ENCODE measurements at places on chromosomes 6 and 20. TPM values are rescaled to one million over a fixed set of nuclear protein-coding genes. Genes with fewer than 3 reads are reported as not detected.

BMP6 gene
- 2.7 TPM for total RNA-seq

SLA2 gene
- 0.47 TPM for total RNA-seq

CPNE5 gene
- total RNA-seq: 20.4 TPM

MATN4 gene
- total RNA-seq: not detected

MYBL2 gene
- total RNA-seq: 0.84 TPM

SLC24A3 gene
- 0.62 TPM for total RNA-seq

FABP7 gene
- not detected for total RNA-seq

HDGFL1 gene
- total RNA-seq: not detected

PRL gene
- not detected for total RNA-seq

SLC17A1 gene
- not detected for total RNA-seq

DNA sequence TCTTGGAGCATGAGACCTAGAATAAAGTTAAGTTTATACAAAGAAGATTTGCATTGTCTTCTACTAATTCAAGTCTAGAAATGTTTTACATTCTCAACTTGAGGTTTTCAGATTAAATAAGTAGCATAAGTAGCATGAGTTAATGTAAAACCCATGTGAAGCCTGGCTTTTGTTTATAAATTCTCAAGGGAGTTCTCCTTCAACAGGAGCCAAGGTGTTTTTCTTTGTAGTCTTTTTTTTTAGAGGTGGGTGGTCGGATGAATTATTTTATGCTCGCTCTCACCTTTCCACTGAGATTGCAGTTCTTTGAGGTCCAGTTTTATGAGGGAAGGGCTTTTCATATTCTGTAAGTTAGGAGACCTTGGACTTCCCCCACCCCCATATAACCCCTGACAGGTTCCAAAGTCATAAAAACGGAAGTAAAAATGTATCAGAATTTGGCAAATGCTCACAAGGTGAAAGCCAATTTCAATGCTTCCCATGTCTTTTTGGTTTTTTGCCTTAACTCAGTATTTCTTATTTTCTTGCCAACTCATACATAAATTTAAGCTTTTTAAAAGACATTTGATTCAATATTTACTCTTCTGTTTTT is 244.3 kb upstream of the ASCC3 start:
- no peak for DNase-seq

DNA sequence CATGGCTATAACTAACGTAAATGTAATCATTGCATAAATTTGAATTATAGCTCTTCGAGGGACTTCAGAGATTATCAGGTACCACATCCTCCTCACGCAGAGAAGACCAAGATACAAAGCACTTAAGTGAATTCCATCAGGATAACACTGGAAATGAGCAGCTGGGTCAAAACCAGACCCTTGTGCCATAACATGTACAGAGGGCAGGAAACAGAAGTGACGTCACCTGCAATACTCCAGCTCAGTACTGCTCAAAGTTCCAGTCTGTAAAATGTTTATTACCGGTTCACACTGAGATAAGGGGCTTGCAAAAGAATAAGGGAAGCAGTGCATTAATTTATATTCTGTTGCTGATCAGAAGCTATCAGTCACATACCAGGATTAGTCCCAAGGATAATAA is 45.8 kb downstream of the RGS17 start:
- DNase-seq: no peak

- no peak for DNase-seq
These were observed 4.5 kb upstream of the AP5S1 start for GRCh38 chr20:3815703-3816315.

- DNase-seq: no peak
These were observed 204.0 kb downstream of the TSHZ2 start for GRCh38 chr20:53176134-53176533.

DNA sequence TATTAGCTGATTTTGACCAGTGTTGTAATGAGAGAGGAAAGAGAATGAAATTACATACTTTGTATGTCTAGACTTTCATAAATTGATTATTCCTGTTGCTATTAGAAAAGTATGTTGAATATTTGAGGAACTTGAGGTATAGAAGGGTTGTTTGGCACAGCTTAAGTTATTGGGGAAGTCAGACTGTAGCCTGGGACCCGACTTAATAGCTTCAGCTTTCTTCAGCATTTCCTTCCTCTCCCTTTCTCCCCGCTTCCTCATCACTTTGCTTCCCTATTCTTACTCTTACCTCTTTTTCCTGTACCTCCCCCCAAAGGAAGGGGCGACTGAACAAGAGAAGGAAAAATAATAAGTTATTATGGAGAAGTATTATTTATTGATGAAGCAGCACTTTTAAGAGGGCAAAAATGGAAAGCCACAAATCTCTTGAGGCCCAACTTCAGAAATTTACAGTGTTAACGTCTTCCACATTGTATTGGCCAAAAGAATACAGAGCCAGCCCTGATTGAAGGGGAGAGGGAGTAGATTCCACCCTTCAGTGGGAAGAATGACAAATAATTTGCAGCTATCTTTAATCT is 7.4 kb downstream of the SENP6 start:
- no peak for DNase-seq

DNA sequence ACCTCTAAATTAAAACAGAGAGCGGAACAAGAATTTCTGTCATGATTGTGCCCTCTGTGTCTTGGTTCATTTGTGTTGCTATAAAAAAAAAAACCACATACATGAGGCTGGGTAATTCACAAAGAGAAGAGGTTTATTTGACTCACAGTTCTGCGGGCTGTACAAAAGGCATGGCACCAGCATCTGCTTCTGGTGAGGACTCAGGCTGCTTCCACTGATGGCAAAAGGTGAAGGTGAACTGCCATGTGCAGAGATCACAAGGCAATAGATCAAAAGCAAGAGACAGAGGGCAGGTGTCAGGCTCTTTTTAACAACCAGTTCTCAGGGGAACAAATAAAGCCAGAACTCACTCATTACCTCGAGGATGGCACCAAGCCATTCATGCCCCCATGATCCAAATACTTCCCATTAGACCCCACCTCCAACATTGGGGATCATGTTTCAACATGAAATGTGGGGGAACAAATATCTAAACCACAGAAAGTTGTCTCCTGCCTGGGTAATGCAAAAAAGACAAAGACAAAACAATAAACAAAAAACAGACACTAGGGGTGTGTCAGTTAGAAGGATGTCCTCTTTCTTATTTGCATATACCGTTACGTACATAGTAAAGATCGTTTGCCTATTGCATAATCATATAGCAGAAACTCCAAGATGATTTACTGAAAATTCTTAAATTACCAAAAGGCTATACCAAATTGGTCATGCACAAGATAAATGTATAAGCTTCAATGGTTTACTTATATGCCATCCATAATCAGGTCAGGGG is 17.0 kb downstream of the SERPINB9 start:
- no peak for DNase-seq

GRCh38 chr6:56076033-56076432 is 171.3 kb downstream of the COL21A1 start:
- DNase-seq: no peak

DNA sequence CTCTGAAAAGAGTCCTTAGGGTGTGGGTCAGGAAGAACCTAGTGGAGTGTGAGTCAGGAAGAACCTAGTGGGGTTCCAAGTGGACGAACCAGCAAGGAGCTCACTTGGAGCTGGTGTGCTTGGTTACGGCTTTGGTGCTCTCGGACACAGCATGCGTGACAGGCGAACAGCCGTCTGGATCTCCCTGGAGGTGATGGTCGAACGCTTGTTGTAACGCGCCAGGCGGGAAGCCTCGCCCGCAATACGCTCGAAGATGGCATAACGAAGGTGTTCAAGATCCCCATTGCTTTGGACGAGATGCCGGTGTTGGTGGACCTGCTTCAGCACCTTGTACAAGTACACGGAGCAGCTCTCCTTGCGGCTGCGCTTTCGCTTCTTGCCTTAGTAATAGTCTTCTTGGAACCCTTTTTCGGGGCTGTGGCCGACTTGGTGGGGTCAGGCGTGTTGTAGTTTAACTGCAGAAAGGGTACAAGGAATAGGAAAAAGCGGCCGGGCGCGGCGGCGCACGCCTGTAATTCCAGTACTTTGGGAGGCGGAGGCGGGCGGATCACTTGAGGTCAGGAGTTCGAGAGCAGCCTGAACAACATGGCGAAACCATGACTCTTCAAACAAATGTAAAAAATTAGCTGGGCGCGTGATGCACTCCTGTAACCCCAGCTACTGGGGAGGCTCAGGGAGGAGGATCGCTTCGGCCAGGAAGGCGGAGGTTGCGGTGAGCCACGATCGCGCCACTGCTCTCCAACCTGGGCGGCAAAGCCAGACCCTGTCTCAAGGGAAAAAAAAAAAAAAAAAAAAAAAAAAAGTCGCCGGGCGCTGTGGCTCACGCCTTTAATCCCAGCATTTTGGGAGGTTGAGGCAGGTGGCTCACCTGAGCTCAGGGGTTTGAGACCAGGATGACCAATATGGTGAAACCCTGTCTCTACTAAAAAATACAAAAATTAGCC is 48.0 kb downstream of the OR2B2 start:
- peak; percentile 38 for DNase-seq

DNA sequence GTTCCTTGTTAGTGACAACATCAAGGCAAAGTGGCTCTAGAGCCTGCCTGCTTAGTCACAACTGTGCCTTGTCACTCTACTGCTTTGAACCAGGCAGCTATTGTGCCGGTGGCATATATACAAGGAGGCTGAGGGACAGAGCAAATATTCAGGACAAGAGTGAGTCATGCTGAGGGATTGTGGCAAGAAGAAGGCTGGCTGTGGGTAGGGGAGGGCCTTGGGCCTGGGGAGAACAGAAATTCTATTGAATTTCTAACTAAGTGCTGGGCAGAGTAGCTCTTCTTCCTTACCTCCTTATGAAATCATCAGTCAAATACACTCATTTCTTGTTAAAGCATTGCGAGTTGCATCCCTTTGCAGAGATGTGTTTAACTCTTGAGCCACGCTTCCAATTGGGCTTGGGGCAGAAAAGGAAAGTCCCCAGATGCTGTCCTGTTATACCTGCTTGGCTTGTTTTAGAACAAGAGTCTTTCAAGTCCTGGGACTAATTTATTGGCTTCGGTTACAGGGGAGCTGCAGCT is 59.7 kb downstream of the PFDN4 start:
- DNase-seq: no peak

DNA sequence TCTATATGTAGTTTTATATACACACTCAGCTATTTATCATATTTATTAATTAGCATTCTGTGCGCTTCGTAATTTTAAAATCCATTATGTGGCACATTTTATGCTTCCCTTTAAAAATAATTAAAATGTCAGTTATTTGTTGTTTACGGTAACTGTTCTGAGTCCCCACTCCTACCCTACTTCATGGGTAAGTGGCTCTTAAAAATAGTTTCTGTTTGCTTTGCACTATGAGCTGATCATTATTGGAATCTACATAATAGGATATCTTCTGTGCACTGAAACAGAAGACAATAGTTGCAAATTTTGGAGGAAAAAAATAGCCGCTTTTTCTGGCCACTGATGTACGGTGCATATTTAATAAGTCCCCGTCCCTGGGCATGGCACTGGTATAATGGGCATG is 25.2 kb downstream of the LCA5 start:
- no peak for DNase-seq

DNA sequence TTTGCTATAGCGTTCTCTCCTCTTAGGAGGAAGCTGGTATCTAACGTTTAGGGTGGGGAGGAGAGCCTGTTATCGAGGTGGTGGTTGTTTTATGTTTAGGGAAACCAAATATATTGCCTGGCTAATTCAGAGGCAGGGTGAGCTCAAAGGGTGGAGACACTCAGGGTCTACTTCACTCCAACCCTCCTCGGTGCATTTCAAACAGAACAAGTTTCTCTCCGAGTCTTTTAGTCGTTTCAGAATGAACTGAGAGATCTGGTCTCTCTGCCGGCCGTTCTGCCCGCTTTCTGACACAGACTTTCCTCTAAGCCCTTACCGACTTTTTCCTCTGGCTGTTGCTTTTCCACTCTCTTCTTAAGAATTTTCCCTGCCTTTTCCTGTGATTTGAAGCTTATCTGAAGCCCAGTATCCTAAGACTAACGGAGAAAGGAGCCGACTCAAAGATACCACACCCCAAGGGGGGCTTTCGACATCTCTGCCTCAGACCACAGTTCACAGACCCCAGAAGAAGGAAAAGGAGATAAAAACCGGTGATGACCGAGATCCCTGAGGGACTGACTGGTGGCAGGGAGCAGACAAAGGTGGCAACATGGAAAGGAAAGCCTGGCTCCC is 865 bp downstream of the STK38 start:
- DNase-seq: no peak

DNA sequence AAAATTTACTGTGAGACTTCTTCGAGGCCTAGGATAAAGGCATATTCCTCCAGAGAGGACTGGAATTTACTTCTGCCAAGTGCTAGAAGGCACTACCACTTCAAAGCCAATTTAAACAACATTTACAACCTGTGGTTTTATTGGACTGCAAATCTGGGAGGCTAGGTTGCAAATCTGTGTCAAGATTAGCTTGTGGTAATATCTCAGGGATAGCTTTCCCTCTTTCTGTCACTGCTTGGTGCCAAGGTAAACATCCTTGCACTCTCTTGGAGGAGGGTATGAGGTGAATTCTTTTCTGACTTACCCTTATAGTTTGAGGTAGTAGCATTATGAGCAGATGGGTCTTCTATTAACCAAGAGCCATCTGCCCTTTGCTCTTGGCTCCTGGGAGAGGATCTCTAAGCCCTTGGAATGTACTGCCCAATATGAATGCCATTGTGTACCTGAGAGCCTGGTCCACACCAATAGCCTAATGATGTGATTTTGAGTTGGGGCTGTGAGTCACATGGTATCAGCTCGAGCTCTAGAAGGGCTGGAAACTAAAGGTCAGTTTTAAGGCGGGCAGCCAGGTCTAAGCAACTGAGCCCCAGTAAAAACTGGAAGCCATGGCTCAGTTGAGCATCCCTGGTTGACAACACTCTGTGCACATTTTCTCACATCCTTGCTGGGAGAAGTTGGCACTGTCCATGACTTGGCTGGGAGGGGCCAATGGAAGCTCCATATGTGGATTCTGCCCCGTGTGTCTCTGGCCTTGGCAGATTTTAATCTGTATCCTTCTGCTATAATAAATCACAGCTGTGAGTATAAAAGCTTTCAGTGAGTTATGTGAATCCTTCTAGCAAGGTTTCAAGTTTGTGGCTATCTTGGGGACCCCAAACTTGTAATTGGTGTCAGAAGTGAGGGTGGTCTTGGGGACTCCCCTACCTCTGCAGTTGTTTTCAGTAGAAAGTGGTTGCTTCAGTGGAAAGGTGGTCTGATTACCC is 188.1 kb downstream of the UBE3D start:
- DNase-seq: no peak
